ENCODE measurements at places on chromosomes 3 and 15. TPM values are rescaled to one million over a fixed set of nuclear protein-coding genes. Genes with fewer than 3 reads are reported as not detected.

DNA sequence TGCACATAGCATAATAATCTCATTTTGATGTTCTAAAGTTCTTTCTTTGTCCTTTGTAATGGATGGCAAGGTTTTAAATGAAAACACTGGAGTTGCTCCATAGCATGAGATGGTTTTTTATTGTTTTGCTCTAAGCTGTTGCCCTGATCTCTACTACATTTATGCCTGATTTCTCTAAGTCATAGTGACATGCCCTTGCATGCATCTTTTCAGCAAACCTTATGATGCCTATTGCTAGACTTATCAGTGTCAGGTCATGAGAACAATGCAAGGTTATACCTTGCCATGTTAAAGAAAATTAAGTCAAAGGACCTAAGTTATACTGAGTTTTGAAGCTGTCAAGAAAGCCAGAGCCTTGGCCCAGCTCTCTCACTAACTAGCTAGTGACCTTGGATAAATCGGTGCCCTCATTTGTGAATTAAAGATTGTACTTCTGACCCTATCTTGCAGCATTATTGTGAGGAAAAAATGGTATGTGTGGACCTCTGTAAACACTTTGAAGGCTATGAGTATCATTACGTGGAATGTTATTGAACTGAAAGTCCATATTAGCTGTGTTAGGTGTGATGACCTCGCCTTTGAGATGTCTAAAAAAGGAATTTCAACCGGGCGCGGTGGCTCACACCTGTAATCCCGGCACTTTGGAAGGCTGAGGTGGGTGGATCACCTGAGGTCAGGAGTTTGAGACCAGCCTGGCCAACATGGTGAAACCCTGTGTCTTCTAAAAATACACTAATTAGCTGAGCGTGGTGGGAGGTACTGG is 256.4 kb upstream of the UBE2E1 start:
- no peak for DNase-seq

GRCh38 chr3:152768478-152768877 is 66.5 kb upstream of the P2RY1 start:
- no peak for DNase-seq

The FBXL2 gene
- total RNA-seq: 0.09 TPM

DNA sequence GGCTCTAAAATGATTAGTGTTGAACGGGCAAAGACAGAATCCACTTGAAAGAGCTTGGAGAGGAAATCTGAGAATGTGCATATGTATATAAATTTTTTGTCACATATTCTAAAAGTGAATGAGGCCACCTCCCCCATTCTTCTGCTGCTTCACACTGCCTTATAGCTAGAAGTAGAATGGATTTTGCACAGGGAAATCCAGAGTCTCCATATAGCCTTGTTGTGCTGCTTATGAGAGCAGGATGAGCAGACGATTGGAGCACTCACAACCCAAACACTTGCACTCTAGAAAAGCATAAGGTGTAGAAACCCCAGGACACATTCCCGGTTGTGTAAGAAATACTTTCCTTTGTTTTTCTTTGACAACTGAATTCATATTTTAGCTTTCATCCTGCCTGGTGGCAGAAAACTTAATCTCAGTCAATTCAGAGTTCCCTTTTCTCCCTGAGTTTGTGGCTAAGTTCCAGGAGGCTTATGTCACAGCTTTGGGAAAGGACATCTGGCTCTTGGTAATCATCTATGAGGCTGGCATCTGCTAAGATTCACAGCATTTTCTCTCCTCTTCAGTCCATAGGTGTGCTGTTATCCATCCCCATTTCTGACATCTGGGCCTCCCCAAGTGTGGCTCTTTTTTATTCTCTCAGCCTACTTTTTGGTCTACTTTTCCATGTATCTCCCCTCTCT is 188.4 kb upstream of the PFN2 start:
- DNase-seq: no peak

DNA sequence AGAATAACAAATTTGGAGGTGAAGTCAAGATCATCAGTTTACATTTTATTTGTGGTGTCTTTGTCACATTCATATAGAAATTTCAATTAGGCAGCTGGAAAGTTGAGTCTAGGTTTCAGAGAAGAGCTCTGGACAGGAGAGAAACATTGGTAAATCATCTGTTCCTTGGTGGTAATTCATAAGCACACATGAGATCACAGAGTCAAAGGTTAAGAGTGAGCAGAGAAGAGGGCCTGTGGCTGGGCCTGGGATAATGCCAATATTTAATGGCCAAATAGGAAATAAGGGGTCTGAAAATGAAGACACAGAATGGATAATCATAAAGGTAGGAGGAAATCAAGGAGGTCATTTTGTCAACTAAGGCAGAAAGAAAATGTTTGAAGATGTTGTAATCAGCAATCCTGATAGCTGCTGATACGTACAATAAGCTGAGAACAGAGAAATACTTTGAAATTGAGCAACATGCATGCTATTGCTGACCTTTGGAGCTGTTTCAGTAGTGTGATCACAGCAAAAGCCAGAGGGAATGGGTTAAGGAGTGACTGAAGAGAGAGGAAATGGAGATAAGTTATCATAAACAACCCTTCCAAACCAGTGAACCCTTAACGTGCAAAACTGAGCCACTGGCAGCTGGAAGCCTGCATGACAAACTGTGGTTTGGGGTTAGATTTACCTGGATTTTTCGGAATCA is 692.8 kb downstream of the AGBL1 start:
- DNase-seq: no peak

The HPS3 gene
- 22.2 TPM for total RNA-seq

GRCh38 chr3:139157161-139157932 is 112.7 kb upstream of the PRR23C start:
- DNase-seq: no peak

The B4GALT4 gene
- 25.2 TPM for total RNA-seq

DNA sequence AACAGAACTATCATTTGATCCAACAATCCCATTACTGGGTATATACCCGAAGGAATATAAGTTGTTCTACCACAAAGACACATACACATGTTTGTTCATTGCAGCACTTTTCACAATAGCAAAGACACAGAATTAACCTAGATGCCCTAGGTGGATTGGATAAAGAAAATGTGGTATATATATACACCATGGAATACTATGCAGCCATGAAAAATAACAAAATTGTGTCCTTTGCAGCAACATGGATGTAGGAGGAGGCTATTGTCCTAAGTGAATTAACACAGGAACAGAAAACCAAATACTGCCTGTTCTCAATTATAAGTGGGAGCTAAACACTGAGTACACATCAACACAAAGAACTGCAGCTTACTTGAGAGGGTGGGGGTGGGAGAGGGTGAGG is 142.5 kb downstream of the IL20RB start:
- DNase-seq: no peak

The AMIGO3 gene
- total RNA-seq: 0.72 TPM

DNA sequence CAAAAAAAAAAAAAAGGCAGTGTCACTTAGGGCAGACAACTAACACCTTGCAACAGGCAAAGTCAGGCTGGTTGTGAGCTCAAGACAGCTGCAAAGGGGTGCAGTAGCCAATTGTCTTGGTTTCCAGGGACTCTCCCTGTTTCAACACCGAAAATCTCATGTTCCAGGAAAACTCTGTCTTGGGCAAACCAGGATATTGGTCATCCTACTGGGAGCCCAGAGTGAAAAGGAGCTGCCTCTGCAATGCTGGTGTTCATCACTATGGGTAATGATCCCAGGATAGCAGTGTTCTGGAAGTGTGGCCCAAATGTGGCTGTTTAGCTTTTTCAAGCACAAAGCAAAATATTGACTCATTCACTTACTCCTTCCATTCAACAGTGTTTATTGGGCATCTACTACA is 82.6 kb downstream of the ARHGAP31 start:
- DNase-seq: no peak

DNA sequence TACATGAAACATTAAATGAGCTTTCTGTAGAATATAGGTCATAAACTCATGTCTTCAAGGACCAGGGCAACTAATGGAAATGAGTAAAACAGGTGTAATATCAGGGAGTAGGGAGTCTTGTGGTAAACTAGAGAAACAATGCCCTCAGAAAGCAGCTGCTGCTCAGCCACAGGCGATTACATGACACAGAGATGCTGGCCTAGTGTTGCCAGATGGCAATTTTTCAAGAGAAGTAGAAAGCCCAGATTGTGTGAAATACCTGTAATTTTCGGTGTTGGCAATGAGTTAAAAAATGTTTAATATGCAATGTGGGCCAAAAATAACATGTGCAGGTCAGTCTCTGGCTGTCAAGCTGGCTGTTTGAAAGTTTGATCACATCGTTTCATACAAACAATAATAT is 23.4 kb downstream of the NCEH1 start:
- no peak for DNase-seq

The MKRN2OS gene
- not detected for total RNA-seq

- DNase-seq: no peak
Observed at GRCh38 chr15:29480278-29480677, 210.7 kb upstream of the NSMCE3 start.

The LRTM1 gene
- total RNA-seq: not detected

- DNase-seq: no peak
Observed at GRCh38 chr3:11739706-11740105, 96.0 kb upstream of the VGLL4 start.

The TGM4 gene
- not detected for total RNA-seq

GRCh38 chr3:198030125-198030524 is 70.1 kb downstream of the LMLN start:
- no peak for DNase-seq
